Inflammatory macrophage treated with lipopolysaccharide for 4 hours (primary cell): ENCODE measurements at places on chromosomes 16 and 17.

DNA sequence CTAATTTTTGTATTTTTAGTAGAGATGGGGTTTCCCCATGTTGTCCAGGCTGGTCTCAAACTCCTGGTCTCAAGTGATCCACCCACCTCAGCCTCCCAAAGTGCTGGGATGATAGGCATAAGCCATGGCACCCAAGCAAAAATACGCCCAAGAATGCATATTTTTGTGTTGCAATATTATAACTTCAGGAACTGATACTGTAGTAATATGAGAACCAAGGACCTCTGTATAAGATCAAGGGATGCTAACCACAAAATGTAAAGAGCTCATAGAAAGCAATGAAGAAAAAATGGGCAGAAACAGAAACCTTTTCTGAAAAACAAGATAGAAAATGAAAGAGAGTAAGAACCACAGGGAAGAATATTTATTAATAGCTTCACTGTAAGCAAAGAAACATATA is 183.6 kb upstream of the RPL38 start:
- peak; percentile 6 for DNase-seq

DNA sequence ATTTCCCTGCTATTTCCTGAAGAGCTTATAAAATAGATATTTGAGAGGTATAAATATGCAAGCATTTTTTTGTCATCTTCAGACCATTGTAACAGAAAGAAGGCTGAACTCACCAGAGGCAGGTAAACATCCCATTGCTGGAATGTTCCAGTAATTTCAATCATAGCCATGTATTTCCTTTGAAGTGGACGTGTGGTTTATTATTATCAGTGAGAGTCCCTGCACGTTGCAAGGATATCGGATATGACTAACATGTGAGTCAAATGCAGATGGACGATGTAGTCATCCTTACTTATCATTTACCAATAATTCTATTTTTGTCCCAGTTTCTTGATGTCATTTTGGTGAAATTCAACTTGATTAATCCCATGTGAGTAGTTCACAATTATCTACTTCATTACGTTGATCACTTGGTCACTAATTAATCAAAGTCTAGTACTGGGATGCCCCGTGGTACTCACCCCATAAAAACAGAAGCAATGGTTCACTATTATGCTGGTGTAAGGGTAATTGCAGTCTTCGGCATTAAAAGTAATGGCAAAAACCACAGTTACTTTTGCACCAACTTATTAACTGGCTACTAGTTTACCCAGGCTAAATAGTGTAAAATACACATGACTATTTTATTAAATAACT is 89.5 kb downstream of the VAT1L start:
- DNase-seq, result no peak

DNA sequence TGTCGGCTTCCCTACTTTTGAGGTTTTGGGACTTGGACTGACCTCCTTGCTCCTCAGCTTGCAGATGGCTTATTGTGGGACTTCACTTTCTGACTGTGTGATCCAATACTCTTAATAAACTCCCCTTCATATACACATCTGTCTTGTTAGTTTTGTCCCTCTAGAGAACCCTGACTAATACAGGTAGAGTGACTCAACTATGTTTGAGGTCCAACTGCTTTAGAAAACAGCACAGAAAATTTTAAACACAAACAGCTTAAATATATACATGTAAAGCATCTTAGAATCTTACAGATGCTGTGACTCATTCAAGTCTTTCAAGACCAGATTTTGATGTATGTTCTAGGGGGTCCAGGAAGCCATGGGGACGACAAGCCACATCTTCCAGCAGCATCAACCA is 11.7 kb downstream of the SDK2 start:
- DNase-seq, result no peak

GRCh38 chr17:39952680-39953470 is 9.9 kb upstream of the GSDMA start:
- peak; percentile 91 for DNase-seq

GRCh38 chr16:25553711-25554436 is 137.9 kb upstream of the HS3ST4 start:
- DNase-seq, result no peak

DNA sequence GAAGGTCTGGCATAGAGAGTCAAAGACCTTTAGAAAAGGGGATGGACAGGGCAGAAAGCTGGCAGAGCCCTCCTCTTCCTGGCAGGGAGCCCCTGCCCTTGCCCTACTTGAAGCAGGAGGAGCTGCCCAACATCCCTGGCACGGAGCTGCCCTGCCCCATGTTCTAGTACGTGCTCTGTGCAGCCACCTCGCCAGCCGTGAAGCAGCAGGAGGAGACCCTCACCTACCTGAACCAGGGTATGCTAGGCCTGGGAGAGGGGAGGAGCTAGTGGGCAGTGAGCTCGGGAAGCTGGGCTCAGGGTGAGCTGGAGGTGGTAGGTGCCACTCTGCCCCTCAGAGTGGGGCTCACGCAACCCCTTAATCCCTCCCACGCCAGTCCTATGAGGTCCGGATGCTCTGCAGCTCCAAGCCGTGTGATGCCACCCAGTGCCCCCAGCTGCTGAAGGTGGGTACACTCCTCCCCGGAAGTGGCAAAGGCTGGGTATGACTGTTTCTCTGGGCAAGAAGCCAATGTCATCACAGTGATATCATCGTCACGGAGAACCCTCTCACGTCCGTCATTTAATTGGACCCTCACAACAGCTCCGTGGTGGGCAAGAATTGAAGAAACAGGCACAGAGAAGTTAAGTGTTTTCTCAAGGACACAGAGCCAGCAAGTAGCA is 12.7 kb upstream of the STAC2 start:
- peak; percentile 48 for DNase-seq

DNA sequence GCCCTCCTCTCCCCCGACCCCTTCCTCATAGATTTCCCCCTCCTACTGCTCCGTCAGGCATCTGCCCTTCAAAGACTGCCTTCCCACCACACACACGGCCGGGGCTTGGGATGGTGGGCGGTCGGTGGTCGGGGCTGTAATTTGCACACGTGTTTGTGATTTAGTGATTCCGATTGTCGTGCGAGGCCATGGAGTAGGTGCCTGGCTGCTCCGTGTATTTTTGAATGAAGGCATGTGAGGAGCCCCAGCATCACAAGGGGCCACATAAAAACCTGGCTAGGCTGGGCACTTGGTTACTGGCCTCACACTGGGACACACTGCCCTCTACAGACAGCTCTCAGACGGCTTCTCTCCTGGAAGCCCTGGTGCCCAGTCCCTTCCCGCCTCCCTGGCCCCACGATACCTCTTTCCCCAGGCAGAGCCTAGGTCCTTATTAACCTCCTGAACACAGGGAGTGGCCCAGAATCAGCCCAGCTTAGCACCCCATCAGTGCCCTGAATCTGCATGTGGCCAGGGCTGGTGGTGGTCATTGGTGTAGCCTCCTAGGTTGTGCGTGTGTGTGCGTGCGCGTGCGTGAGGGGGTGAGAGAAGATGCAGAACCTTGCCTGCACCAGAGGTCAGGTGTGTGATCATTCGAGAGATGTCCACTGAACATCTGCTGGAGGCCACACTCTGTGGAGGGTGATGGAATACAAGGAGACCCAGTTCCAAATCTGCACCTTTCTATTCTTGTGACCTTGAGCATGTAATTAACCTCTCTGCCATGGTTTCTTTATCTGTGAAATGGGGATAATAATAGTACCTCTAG is 1.3 kb upstream of the SOCS1 start:
- DNase-seq, result peak; percentile 87

DNA sequence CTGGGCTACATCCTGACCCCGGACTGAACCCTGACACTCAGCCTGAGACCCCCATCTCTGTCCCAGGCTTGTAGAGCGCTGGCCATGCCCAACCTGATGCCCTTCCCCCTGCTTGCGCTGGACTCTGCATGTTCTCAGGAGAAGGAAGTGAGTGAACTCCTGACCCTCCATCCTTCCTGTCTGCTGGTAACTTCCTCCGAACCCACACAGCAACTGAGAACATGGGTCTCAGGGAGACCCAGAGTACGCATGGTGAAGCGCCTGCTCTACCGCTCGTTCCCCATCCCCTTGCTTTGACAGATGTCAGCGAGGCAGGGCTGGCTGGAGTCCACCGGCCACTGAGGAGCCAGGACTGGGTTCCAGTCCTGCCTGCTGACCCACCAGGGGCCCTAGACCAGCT is 6.1 kb downstream of the CAMKK1 start:
- peak; percentile 64 for DNase-seq
